ENCODE measurements at places on chromosomes 7 and 10.

GRCh38 chr7:1794888-1795542 is 124.9 kb downstream of the ELFN1 start:
- DNase-seq, result no peak

DNA sequence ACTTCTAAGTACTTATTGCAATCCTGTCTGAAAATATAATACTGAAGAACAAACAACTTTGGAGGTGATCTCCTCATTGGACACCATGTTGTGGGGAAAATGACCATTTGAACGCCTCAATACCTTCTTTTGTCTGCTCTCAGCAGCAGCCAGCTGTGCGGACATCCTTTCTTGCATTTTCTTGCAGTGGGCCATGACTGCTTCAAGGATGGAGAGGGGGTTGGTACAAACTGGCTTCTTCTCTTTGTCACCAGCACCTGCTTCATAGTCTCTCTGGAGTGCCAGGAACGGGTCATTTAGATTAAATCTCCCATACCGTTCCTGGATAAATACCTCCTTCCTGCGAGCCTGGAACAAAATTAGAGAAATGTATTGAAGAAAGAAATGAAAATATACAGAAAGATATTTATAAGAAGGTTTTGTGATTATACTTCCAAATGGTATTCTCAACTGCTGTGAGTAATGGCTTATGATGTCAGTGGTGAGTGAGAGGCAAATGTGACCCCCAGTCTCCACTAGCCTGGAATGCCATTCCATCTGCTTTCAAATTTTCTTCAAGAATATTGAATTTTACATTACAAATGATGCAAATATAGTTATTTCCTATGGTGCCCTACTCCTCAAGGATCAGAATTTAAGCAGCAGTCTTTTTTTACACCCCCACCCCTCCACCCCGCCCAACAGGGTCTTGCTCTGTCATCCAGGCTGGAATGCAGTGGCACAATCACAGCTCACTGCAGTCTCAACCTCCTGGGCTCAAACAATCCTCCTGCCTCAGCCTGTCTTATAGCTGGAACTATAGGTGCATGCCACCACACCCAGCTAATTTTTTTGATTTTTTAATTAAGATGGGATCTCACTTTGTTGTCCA is 62.4 kb downstream of the CTTNBP2 start:
- DNase-seq, result no peak

DNA sequence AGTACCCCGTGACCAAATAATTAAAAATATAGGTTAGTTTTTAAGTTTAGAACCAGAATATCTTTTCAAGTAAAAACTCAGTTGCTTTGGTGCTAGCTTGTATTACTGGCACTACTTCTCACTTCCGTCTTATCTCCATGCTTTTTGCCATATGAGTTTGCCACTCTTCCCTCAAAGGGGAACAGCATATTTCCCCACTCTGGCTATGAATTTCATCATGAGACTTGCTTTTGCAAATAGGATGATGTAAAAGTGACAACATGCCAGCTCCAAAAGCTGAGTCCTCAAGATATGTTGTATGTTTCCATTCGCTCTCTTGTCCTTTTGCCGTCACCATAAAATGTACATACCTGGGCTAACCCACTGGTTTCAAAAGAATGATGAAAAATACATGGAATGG is 178.1 kb upstream of the SEMA3A start:
- DNase-seq, result no peak

GRCh38 chr7:117133125-117133524 is 179.8 kb downstream of the ST7 start:
- DNase-seq, result no peak

GRCh38 chr10:43865265-43866135 is 216.8 kb upstream of the ZNF32 start:
- peak; percentile 20 for DNase-seq

DNA sequence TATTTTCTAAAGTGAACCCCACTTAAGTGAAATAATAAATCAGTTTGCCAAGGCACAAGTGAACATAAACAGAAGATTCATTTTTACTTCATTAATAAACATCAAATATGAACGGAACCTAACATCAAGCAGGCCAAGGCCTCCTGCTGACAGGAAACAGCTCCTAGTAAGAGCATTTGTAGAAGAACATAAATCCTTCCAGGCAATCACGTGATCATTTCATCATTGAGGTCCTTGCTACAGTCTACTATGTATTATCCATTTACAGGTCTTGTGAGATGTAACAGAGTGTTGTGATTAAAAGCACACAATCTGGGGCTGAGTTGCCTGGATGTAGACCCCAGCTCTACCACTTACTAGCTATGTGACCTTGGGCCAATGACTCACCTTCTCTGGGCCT is 70.6 kb downstream of the CALD1 start:
- DNase-seq, result no peak

- peak; percentile 75 for DNase-seq
These were observed 36.7 kb upstream of the UBE2H start for GRCh38 chr7:129989466-129989865.

GRCh38 chr7:6649241-6649961 is 12.3 kb downstream of the ZNF316 start:
- DNase-seq, result no peak

DNA sequence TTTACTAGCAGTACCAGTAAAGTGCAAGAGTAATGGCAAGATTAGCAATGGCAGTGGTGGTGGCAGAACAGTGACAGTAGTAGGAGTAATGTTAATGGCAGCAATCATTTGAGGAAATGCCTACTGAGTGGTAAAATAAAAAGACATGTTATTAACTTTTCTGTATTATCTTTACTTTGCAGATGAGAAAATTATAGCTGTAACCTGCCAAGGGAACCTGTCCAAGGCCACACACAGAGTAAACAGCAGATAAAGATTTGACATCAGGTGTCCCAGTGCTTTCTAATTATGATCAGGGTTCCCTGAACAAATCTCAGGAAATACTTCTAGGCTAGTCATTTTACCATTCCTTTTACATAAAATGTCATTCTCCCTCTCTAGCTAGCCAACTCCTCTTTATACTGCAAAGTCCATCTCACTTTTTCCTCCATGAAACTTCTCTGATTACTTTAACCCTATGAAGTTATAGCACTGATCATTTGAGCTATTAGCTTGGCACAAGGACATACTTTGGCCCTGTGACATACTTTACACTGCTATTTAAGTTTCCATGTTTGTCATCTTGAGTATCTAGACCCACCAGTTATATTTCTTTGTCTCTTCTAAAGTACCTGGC is 219.1 kb downstream of the TAX1BP1 start:
- DNase-seq, result no peak

- DNase-seq, result no peak
These were observed at the start of gene HOXA9 for GRCh38 chr7:27165089-27165995. Gene HOXA9 (minus strand): TSS chr7:27165537. CDS start chr7:27165457, 80 bp downstream.

DNA sequence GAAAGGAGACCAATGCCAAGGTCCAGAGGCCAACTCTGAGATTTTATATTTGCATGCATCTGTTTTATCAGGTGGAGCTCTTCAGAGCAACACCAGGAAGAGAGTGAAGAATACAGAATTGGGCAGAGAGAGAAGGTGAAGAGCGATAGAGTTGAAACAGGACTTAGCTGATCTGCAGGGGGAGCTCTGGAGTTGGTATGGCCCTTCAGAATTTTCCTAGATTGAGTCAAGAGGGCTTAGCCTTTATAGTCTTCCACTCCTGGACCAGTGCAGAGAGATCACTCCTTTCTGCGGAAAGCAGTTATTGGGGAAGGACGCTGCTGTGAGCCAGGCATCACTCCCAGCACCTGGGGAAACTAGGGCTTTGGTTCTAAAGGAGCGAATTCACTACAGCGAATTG is 105.0 kb upstream of the DGKB start:
- no peak for DNase-seq

DNA sequence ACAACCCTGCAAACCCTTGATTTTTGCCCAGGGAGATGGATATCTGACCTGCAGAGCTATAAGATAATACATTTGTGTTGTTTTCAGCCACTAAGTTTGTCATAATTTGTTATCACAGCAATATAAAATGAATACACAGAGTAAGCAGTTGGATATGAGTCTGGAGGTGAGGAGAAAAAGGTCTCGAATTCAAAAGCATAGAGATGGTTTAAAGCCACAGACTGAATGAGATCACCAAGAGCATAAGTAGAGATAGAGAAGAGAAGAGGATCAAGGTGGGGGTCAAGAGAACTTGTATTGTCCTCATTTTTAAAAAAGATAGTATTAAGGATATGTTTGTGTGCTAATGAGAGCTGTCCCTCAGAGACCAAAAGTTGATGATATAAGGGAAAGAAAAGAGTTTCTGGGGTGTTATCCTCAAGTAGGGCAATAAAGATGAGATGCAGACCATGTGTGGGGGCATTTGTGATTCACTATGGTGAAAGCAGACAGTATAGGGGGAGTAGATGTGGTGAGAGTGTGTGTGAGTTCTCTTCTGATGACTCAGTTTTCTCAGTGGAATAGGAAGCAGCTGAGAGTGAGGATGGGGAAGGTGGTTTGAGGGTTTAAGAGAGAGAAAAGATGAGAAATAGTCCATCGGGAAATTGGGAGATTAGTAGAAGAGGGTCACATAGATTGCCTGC is 25.8 kb upstream of the PCGF5 start:
- DNase-seq, result no peak

DNA sequence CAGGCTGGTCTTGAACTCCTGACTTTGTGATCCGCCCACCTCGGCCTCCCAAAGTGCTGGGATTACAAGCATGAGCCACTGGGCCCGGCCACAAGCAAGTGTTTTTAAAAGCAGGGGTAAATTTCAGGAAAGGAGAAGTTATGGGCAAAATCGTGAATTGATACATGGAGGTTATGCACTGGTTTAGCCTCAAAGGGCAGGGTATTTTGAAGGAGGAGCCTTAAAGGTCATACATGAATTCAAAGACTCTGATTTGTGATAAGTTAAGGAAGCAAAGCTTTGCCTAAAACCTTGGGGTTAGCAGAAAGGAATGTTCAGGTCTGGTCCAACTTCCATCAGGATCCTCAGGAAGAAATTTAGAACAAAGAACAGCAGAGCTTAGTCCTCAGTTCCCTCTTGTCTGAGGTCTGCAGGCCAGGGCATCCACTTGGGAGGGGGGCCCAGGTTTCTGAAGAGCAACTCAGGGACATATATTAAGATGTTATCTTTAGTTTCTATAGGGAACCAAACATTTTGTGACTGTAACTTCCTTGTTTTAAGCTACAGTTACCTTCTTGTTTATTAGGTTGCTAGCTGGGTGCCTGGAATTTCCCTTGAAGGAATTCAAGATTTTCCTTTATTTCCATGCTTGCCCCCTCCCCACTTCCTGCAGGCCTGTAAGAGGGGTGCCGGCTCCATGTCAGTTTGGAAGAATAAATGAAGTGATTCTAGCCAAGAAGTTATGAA is 2.8 kb upstream of the REPIN1 start:
- no peak for DNase-seq

DNA sequence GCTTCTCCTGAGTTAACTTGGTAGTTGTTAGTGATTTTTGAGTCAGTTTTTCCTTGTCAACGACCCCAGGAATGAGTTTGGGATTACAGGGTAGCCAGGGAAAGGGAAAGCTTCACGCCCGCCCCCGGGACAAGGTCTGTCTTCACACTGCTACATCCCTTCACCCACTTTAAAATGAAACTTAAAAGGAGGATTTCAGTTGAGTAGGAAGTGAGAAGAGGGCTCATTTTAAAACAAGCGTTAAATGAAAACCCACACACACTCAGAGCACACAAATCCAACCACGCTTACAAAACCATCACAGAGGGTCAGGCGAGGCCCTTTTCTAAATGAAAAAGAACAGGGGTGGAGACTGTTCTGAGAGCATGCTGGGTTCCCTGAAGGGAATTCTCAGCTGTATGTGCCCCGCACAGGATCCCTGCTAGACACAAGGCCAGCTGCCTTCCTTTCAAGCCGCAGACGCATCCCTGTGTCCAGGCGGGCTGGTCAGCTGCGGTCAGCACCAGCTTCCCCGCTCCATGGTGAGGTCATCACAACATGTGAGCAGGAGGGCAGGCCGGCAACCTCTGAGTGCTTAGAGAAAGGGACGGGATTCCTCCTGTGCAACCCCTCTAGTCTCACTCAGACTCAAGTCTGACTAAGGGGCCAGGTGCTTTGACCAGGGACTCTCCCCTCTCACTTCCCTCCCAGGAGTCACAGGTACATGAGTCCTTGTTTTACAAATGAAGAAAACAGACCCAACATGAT is 111.8 kb downstream of the EGFR start:
- no peak for DNase-seq

DNA sequence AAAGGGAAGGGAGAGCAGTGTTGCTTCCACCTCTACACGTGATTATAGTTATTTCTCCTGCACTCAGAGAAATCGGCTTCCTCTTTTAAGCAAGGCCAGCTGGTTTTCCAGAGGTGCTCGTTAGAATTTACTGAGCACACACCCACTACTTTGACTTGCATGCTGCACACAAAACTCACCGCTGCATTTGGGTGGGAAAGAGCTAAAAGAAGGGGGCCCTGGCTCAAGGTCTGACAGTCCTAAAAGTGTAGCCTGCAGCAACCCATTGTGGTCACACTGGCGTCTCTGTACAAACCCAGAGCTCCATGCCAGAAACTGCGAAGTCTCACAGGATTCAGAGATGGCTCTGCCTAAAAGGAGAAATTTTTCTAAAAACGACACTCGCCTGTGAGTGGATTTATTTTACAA is 133.7 kb downstream of the SLC25A13 start:
- no peak for DNase-seq

DNA sequence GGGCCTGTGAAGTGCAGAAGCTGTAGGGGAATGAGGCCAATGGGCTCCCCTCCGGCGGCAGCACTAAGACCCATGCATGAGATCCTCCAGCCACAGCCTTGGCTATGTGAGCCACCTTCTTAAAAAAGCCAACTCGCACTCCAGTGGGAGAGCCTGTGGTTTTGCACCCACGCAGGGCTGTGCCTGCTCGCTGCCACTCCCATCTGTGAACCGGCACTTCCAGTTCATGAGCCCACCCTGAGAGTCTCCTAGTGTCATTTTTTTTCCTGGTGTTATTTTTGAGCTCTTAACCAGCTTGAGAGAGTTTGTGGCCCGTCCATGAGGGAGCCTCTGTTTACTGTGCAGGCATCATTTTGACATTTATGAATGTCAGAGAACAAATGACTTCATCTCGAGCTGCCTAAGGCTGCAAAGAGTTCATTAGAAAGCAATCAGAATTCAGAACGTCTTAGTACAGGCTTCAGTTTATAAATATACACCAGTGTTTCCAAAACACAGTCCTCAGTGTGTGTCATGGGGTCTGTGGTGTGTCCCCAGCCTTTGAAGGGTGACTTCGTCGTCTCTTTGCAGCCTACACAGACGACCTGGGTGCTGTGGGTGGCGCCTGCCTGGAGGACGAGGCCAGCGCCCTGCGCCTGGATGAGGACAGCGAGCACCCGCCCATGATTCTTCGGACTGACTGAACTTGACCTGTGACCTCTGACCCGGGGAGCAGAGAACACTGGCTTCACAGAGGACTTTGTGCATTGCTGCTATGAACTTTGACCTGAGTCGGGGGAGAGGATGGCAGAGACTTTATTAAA is 40.4 kb downstream of the WIPI2 start:
- DNase-seq, result no peak

- no peak for DNase-seq
These were observed 117.3 kb downstream of the HIPK2 start for GRCh38 chr7:139660317-139661042.

- no peak for DNase-seq
These were observed 1.9 kb upstream of the ITPRIP start for GRCh38 chr10:104340111-104340526.

- no peak for DNase-seq
These were observed 61.6 kb upstream of the BTRC start for GRCh38 chr10:101292194-101293006.

- no peak for DNase-seq
These were observed 116.5 kb downstream of the ADARB2 start for GRCh38 chr10:1620803-1621202.
